ENCODE measurements at places on chromosomes 4 and X.

DNA sequence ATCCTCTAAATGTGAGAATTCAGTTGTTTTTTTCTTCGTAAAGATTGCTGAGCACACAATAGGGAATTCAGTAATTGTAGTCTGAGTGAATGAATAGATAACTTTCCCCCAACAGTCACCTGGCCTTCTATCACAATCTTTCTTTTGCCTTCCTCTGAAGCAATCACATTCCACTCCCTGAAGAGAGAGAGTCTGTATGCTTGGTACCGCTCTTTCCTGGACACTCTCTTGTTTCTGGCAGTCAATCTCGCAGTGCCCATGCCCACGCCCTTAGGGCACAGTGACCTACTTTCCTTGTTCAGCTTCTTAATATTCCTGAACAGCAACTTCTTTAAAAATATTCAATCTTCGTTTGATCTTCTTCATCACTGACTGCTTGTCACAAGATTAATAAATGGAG lies 255.9 kb downstream of the ADAMTS3 start:
- no peak for DNase-seq

DNA sequence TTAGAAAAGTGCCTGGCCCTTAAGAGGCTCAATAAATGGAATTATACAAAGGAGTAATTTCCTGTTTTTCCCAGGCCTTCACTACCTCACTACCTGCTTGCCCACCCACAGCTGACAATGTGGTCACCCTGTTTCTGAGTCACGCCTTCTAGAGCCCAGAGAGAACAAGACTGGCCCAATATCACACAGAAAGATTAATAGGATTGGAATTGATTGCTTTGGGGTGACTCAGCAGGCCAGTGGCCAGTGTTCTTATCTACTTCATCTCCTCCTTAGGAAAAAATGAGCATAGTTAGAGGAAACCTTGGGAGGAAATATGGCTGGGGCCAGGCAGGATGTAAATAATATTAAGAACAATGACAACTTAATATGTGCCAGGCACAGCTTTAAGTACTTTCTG lies 4.5 kb upstream of the FGF16 start:
- no peak for DNase-seq

GRCh38 chr4:40749717-40750460 lies at the start of gene NSUN7:
Gene NSUN7, plus strand, starts transcription at chr4:40749955. Its CDS starts 739 bp downstream, at chr4:40750694.
- no peak for DNase-seq

DNA sequence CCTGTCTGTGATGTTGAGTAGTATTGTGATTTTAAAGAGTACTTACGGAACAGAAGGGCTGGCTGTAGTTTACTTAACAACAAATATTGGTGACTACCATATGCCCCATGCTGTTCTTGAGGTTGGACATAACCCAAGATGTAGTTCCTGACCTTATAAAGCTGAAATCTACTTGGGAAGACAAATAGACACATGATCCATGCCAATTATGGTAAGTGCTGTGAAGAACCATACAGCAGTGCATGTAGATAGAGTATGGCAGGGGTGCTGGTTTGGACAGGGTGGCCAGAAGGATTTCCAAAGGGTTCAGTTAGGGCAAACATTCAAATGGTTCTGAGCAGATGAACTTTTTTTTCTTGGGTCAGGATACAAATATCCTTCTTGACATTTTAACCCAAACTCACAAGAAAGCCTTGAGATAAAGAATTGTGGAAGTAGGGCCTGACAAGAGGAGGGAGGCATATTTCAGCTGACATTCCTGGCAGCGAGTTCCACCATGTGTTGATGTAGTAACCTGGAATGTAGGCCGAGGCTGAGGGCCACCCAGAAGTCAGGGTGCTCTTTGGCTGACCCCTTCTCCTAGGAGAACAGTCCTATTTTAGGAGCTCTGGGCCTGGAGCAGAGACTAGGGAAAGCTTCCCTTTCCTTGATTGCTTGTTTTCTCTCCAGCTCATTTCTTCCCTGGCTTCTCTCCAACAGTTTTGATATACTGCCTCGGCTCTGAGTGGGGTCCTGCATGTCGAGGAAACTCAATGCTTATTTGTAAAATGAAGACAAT lies 74.2 kb downstream of the FREM3 start:
- no peak for DNase-seq

DNA sequence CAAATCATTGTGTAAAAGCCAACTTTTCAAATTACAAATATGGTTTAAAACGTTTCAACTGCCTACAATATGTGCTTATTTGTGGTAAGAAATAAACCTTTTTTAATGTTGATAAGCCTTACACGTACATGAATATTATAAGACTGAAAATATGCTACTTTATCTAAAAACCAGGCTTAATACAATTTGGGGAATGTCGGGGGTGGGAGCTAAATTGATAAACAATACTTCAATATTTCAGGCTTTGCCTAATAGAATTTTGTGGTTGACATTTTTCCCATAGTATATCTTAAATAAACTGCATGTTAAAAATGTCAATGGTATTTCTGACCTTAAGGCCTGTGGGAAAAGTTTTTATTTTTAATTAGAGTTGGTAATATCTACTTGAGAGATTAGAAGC lies 69.8 kb upstream of the SLIT2 start:
- DNase-seq = no peak

GRCh38 chr4:95761426-95761825 lies 78.5 kb upstream of the PDHA2 start:
- no peak for DNase-seq

GRCh38 chrX:112513154-112513553 lies 166.6 kb downstream of the LHFPL1 start:
- no peak for DNase-seq

- no peak for DNase-seq
These were observed 15.3 kb downstream of the NOP14 start for GRCh38 chr4:2947926-2948325.

DNA sequence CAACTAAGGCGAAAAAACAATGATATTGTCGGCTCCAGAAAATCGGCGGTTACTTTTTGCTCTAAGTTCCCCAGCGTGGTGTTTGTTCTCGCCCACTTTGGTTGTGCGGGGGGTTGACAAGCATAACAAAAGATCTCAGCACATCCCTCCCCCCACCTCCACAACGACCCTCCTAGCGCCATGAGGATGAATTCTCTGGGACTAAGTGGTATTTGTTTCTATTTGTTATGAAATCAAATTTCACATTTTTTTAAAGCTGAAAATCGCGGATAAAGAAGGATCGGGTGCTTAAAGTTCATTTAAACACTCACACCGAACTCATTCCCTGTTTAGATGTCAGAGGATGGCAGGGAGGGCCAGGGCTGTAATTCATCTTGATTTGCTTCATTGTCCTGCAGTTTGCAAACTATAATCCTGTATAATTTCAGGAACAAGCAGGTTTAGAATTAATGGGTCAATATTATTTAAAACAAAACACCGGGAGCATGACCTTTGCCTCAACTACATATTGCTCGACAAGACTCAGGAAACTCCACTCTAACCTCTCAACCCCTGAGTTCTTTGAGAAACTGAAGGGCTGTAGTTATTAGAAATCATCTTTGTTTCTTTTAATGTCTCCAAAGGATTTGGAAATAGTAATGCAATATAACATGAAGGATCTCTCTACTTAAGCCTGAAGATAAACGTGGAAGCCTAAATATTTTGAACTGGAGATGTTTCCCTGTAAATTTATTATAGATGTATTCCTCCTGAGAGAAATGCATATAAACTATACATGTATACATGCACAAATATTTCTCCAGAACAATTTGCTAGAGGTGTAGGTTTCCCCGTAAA lies 6.4 kb downstream of the PITX2 start:
- DNase-seq = no peak

DNA sequence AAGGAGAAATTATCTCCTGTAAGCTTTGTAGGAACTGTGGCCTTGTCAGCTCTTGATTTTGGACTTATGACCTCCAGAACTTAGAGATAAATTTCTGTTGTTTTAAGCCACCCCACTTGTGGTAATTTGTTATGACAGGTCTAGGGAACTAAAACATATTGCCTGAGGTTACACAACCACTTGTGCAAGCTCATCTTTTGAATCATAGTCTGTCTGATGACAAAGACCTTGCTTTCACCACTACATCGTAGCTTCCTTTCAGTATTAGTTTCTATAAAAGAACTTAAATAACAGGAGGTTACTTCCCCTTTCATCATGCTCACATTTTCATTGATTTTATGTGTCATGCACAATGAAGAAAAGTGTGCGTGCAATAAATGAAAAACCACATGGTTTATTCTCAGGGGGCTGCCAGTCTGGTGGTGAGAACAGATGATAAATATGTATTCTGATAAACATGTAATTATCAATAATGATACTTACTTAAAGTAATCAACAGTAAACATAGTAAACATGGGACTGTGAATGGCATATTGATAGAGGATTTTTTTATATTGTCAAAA lies 690.0 kb upstream of the HS3ST1 start:
- peak; percentile 88 for DNase-seq

All from SIG-M5 (cell line).